ENCODE measurements at places on chromosomes 1 and 21. TPM values are rescaled to one million over a fixed set of nuclear protein-coding genes. Genes with fewer than 3 reads are reported as not detected.

GRCh38 chr21:45488931-45489721, 53.1 kb downstream of the SLC19A1 start:
- DNase-seq: no peak

GRCh38 chr1:14292520-14292919, 306.0 kb upstream of the KAZN start:
- DNase-seq: no peak

Gene PCAT6
- 4.0 TPM for polyA plus RNA-seq

Gene OR2AK2
- not detected for polyA plus RNA-seq

DNA sequence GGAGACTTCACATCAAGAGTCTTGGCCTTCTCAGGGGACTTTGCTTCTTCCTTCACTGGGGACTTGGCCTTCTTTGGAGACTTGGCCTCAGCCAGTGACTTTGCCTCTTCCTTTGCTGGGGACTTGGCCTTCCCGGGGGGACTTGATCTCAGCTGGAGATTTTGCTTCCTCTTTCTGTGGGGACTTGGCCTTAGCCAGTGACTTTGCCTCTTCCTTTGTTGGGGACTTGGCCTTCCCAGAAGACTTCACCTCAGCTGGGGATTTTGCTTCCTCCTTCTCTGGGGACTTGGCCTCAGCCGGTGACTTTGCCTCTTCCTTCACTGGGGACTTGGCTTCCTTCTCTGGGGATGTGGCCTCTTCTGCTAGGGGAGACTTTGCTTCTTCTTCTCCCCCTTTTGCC, 13.5 kb upstream of the CD2 start:
- DNase-seq: no peak

GRCh38 chr1:62450301-62450700, 13.5 kb downstream of the USP1 start:
- DNase-seq: no peak

Gene CHRM3
- 7.5 TPM for polyA plus RNA-seq

Data from renal cortex interstitium (tissue), 15 donors.